ENCODE measurements at places on chromosomes 11 and 22.

DNA sequence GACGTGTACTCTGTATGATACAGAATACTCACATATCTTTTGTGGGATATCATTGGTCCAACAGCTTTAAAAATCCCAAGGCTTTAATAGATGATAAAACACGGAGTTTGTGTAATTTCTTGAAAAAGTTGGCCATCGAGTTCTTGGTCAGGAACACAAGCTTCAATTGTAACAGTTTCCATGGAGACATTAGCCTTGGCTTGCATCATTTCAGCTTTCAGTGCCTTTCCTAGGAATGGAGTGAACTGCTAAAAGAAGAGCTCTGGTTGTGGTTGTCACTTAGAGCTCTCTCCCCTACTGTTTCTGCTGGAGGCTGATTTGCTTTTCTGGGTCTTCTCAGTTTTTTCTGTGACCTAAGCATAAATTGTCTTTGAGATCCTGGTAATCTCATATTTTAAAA lies 14.2 kb downstream of the BMAL1 start:
- no peak for DNase-seq

DNA sequence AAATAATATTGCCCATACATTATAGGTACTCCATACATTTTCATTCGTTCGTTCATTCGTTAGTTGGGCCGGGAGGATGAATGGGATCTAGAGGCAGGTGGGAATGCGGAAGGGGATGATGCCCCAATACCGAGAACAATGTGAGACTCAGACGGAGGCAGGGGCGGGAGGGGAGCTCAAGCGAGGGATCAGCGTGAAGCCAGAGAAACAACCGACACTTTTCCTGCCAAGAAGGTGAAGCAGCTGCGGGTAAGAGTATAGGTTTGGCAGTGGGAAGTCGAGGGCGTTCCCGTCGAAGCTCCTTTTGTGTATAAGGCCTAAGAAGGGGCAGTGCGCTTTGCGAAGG lies 1.1 kb upstream of the ARHGEF17 start:
- DNase-seq: no peak

- DNase-seq: no peak
These were observed 7.5 kb upstream of the APOBEC3A start for GRCh38 chr22:38949889-38950405.

GRCh38 chr11:73114835-73115220 lies 27.3 kb downstream of the FCHSD2 start:
- no peak for DNase-seq

DNA sequence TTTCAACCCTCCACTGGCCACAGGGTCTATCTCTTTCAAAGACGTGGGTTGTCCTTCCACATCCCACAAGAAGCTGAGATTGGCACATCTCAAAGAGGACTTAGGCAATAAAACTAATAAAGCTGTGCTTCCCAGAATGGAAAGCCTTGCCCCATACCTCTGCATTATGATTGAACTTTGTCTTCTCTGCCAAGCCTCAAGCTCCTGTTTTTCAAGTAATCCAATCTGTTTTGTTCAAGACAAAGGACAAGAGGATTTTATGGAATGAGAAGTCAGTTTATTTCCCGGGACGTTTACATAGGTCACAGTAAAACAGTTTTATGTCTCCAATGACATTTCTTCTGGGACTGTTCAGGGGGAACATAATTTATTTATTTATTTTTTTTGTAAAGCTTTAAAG lies 108.4 kb downstream of the GALNT18 start:
- no peak for DNase-seq

DNA sequence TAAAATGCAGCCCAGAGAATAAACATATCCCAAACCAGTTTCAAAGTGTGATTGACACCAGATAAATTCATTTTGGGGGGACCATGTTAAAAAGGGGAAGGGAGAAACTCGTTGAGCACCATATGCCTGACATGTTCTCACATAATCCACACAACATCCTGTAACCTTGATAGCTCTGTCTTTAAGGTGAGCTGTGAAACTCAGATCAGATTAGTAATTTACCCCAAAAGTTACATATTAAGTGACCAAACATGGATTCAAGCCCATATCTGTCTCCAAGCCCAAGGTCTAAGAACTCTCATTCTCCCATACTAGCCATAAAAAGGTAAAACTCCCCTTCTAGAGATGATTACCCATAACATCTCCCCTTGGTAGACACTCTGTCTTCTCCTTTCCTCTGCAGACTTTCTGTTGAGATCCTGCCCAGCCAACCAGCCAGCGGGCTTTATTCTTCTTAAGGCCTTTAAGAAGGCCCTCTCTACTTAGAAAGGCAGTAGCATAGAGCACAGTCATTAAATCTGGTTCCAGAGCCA lies 150.7 kb downstream of the CCDC34 start:
- DNase-seq: no peak

DNA sequence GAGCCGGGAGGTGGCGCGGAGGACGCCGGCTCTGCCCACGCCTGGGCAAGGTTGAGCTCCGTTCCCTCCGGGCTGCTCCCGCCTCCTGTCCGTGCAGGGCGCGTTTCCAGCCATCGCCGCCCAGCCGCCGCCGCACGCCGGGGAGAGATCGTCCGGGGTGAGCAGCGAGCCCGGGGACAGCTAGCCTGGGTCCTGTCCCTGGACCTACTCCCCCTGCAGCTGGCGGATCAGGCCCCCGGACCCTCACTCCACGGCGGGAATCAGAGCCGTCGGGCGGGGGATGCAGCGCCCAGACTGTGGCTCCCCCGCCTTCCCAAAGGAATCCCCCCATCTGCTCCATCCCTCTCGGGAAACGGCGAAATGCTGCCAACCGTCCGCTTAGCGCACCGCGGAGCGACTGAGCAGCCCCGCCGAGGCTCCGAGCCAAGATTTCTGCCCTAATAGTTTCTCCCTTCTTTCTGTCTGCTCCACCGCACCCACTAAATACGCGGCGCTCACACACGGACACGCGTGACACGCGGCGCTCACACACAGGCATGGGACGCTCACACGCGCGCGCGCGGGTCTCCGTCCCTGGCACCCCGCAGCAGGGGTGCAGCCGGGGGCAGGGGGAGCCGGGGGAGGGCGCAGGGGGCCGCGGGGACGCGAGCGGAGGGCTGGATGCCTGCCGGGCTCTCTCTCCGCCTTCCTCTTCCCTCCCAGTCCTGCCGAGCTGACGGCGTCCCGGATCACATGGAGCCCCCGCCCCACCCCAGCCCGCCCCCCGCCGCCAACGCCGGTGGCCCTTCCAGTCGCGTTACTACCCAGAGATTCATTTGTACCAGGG lies at the start of gene KCNJ5:
Gene KCNJ5 (plus strand): TSS at position 814 of the 826 bp plus-strand sequence. CDS start 19,918 bp downstream, outside the sequence.
- DNase-seq: peak; percentile 27

GRCh38 chr11:118238421-118238820 lies 13.6 kb upstream of the JAML start:
- no peak for DNase-seq

- DNase-seq: no peak
These were observed 11.7 kb downstream of the TMEM258 start for GRCh38 chr11:61780581-61781162.

GRCh38 chr11:20599221-20600019 lies at the start of gene SLC6A5:
Gene SLC6A5, plus strand, starts transcription at chr11:20599608. Its CDS starts 65 bp downstream, at chr11:20599673.
- peak; percentile 77 for DNase-seq

DNA sequence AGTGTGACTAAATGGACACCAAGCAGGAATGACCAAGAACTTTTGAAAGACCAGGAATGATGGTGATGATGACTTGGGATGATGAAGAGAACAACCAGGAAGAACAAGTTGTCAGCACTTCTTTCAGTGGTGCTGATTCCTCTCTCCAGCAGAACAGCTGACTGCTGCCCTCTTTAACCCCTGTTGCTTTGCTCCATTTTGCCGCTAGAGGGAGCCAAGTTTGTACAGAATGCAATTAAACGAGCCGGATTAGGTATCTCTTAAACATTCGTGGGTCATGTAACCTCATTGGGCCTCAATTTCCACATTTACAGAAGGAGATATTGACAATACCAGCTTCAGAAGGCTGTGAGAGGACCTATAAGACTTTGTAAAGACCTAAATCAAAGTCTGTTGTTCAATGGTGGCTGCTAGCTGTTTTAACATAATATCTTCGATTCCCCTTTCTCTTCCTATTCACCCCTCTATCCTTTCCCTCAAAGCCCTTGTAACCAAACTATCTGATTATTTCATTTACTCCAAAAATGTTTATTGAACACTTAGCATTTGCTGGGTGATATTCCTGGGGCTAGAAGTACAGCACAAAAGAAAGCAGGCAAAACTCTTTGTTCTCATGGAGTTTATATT lies 1.9 kb downstream of the OR4S1 start:
- DNase-seq: peak; percentile 77

DNA sequence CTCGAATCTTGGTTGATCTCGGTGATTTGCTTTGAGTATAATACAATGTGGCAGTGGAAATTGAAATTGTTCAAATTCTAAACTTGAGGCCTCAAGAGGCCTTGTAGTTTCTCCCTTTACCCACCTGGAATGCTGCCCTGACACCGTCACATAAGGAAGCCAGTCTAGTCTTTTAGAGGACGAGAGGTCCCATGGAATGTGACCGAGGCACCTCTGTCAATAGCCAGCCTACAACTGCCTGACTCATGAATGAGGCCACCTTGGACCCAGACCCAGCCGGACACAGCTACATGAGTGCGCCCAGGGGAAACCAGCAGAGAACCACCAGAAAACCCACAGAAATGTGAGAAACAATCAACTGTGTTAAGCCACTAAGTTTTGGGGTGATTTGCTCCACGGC lies 52.5 kb downstream of the RPL27A start:
- no peak for DNase-seq

- no peak for DNase-seq
These were observed 44.4 kb upstream of the CLMP start for GRCh38 chr11:123239191-123240150.

- DNase-seq: no peak
These were observed 786.2 kb downstream of the ETS1 start for GRCh38 chr11:127800989-127801688.

DNA sequence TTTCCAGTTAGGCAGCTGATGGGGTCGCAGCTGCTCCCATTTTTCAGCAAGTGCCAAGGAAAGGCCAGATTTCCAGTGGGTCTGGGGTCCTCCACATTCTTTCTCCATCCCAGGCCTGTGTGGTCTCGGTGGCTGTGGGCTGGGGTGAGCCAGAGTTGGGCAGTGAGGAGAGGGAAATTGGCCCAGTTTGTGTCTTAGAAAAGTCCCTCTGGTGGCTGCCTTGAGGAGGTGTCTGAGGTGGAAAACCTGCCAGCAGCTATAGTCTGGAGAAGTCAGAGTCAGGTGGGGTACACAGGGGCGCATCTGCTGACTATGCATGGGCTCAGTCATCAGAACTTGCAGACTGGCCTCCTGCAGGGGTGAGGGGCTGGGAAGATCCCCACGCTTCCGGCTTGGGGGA lies 30.5 kb downstream of the MRGPRD start:
- DNase-seq: no peak

- DNase-seq: no peak
These were observed 510.2 kb downstream of the JRKL start for GRCh38 chr11:96899971-96900370.

DNA sequence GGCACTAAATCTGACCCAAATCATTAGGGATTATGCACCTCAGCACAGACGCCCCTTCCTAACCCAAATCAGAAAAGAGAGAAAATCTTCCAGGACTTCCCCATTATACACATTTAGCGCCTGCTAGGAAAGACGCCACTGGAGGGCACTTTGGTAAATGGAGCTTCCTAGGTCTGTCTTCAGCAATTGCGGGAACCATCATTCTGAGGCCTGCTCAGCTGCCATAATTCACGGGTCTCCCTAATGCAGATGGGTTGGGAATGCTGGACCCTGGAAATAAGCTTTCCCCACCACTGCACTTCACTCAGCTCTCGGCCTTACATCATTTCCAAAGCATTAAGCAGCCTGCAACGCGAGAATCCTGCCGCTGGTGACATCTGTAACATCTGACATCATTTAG lies 86.2 kb upstream of the OPCML start:
- no peak for DNase-seq

DNA sequence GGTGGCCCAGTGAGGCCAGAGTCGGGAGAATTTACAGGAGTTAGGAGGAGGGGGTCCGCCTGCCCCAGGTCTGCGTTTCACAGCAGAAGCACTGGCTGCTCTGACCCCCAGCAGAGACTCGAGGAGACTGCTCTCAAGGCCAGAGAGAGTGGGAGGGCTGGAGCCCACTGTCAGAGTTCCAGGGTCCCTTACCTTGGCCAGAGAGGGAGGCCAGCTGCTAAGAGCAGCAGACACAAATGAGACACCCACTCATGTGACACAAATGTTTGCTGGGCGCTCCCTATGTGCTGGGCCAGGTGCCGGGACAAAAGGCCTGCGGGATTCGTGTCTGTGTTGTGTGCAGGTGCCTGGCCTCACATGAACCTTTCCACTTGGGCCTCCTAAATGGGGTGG lies 2.8 kb upstream of the TNFRSF13C start:
- DNase-seq: no peak

DNA sequence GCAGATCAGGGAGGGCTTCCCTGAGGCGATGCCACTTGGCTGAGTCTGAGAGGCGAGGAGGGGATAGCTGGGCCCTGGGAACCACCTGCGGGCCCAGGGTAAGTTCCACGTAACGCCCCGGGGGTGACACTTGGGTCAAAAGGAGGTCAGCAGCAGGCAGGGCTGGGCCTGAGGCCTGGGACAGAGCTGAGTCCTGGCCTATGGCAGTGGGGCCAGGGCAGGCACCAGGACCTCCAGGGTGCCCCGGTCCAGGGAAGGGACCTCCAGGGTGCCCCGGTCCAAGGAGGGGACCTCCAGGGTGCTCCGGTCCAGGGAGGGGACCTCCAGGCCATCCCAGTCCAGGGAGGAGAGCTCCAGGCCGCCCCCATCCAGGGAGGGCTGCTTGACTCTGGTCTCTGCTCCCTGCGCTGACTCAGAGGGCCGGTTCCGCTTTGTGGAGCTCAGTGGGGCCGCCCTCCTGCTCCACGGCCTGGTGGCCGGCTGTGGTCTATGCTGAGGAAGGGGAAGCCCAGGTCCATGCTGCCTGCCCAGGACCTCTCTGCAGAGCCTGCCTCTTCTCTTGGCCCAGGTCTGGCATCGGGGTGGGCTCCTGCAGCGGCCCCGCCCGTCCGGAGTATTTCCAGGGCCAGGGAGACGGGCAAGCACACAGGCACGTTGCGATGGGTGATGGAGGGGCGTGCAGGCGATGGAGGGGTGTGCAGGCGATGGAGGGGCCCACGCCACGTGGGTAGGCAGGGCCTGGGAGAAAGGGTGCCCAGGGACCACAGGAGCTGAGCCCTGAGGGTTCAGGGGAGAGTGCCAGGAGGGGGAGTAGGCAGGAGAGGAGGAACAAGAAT lies 19.5 kb upstream of the WNT7B start:
- no peak for DNase-seq

- no peak for DNase-seq
These were observed 48.1 kb upstream of the GRAMD1B start for GRCh38 chr11:123381817-123382554.

DNA sequence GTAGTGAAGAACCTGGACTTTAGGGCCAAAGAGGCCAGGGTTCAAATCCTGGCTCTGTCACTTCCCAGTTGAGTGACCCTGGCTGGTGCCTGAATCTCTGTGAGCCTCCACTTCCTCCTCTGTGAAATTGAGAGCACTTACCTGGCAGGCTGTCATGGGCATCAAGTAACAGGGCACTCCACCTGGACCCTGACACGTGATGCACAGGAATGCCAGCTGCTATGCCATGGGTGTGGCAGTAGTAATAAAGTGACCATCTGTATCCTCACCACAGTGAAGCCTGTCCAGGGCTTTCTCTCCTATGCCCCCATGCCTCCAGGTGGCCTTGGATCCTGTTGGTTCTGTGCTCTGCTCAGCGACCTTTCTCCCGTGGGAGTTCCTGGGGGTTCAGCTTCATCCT lies 29.8 kb upstream of the PPP6R3 start:
- no peak for DNase-seq

GRCh38 chr11:37199082-37199481 lies 601.0 kb upstream of the RAG2 start:
- no peak for DNase-seq

GRCh38 chr22:29269731-29270474 lies 1.8 kb downstream of the EWSR1 start:
- DNase-seq: no peak

All from testis (tissue), 5 donors.